GM19239 (cell line): ENCODE measurements at places on chromosomes 13 and 19.

- DNase-seq, result no peak
Observed at GRCh38 chr13:51035978-51036377, 75.1 kb downstream of the C13orf42 start.

DNA sequence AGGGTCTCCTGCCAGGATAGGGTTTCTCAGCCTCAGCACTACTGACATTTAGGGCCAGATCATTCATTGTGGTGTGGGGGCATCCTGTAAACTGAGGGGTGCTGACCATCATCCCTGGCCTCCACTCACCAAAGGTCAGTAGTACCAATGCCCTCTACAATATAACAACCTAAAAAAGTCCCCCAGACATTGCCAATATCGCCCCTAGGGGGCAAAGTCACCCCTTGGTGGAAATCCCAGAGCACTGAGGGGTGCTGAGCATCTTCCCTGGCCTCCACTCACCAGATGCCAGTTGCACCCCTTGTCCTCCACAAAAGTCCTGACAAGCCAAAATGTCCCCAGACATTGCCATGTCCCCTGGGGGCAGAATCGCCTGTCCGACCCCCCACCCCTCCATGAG is 21.6 kb downstream of the CPAMD8 start:
- DNase-seq, result no peak

- no peak for DNase-seq
Observed at GRCh38 chr13:110916301-110917142, 1.7 kb upstream of the ANKRD10 start.

DNA sequence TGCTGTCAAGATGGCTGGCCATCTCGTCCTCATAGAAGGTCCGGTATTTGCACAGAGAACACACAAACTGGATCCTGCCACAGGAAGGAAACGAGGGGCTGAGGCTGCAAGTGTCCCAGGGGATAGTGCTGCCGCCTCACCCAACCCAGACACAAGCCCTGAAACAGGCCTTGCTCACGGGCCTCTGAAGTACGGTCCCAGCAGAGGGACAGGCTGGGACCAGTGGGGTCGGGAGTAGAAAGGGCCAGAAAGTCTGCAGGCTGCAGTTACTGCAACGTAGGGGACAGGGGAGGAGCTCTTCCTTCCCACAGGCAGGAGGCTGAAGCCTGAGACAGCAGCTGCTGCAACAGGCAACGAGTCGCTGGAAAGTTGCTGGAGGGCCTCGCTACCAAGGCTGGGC is 18.2 kb upstream of the AKAP8 start:
- DNase-seq, result no peak

GRCh38 chr13:28822151-28822550 is 2.0 kb downstream of the MTUS2 start:
- no peak for DNase-seq
